Fibroblast of villous mesenchyme (primary cell): ENCODE measurements at places on chromosomes 6 and 20. TPM values are rescaled to one million over a fixed set of nuclear protein-coding genes. Genes with fewer than 3 reads are reported as not detected.

The MYH7B gene
- total RNA-seq = under 0.01 TPM in 1 of 2 replicates, not detected in the other

The FNDC11 gene
- 0.86 and 0.97 TPM in 2 replicates for total RNA-seq

The FAM162B gene
- 3.9 and 10.3 TPM in 2 replicates for total RNA-seq

The SPDEF gene
- under 0.01 TPM in 2 replicates for total RNA-seq

The ZNF831 gene
- total RNA-seq = not detected in 2 replicates

The NRSN1 gene
- total RNA-seq = not detected in 2 replicates

The OPRL1 gene
- total RNA-seq = 1.6 and 1.7 TPM in 2 replicates

The SLC32A1 gene
- not detected in 2 replicates for total RNA-seq

The NPBWR2 gene
- not detected in 2 replicates for total RNA-seq

The GSTA3 gene
- total RNA-seq = not detected in 2 replicates

The EMILIN3 gene
- total RNA-seq = under 0.01 TPM in 1 of 2 replicates, not detected in the other

The PTCRA gene
- total RNA-seq = not detected in 2 replicates

The AGER gene
- 0.32 and 0.86 TPM in 2 replicates for total RNA-seq

The PRSS35 gene
- total RNA-seq = 5.2 and 15.1 TPM in 2 replicates

The LPIN3 gene
- total RNA-seq = 5.6 and 7.4 TPM in 2 replicates

The LAMP5 gene
- total RNA-seq = not detected in 2 replicates

The FAM209B gene
- total RNA-seq = not detected in 2 replicates

The GABRR1 gene
- total RNA-seq = not detected in 2 replicates

The SIRPG gene
- total RNA-seq = not detected in 2 replicates

The SLC16A10 gene
- total RNA-seq = not detected in 2 replicates

The SOX18 gene
- under 0.01 TPM in 1 of 2 replicates, not detected in the other for total RNA-seq

The SLC22A16 gene
- total RNA-seq = not detected in 2 replicates

The MAS1 gene
- total RNA-seq = not detected in 2 replicates

The POU5F1 gene
- not detected in 2 replicates for total RNA-seq

The COL21A1 gene
- under 0.01 and 0.64 TPM in 2 replicates for total RNA-seq

The MRPS10 gene
- 47.0 and 66.5 TPM in 2 replicates for total RNA-seq

The AARS2 gene
- total RNA-seq = 10.0 and 16.0 TPM in 2 replicates

The PCMT1 gene
- total RNA-seq = 112 and 126 TPM in 2 replicates

The FAM217A gene
- total RNA-seq = not detected in 2 replicates

The HLA-DQB1 gene
- total RNA-seq = not detected in 2 replicates

The DEFB128 gene
- total RNA-seq = not detected in 2 replicates

The SLC22A2 gene
- total RNA-seq = under 0.01 TPM in 2 replicates

The BCL2L1 gene
- total RNA-seq = 82.8 and 113 TPM in 2 replicates

The MSH5 gene
- total RNA-seq = 9.5 and 13.9 TPM in 2 replicates

The BPIFB1 gene
- total RNA-seq = not detected in 2 replicates

The JAG1 gene
- total RNA-seq = 12.1 and 16.1 TPM in 2 replicates

The PDYN gene
- total RNA-seq = not detected in 2 replicates

The TRIM40 gene
- total RNA-seq = not detected in 2 replicates

The SAPCD1 gene
- total RNA-seq = 0.43 and 1.3 TPM in 2 replicates

The PAK1IP1 gene
- 19.0 and 25.5 TPM in 2 replicates for total RNA-seq

The RAB23 gene
- total RNA-seq = 58.7 and 63.5 TPM in 2 replicates

The CNBD2 gene
- 1.7 and 4.5 TPM in 2 replicates for total RNA-seq
